ENCODE measurements at places on chromosomes 5 and 9.

- no peak for DNase-seq
These were observed 7.9 kb downstream of the SLC6A3 start for GRCh38 chr5:1437226-1437829.

- DNase-seq, result no peak
These were observed 10.4 kb upstream of the MLLT3 start for GRCh38 chr9:20632705-20633104.

DNA sequence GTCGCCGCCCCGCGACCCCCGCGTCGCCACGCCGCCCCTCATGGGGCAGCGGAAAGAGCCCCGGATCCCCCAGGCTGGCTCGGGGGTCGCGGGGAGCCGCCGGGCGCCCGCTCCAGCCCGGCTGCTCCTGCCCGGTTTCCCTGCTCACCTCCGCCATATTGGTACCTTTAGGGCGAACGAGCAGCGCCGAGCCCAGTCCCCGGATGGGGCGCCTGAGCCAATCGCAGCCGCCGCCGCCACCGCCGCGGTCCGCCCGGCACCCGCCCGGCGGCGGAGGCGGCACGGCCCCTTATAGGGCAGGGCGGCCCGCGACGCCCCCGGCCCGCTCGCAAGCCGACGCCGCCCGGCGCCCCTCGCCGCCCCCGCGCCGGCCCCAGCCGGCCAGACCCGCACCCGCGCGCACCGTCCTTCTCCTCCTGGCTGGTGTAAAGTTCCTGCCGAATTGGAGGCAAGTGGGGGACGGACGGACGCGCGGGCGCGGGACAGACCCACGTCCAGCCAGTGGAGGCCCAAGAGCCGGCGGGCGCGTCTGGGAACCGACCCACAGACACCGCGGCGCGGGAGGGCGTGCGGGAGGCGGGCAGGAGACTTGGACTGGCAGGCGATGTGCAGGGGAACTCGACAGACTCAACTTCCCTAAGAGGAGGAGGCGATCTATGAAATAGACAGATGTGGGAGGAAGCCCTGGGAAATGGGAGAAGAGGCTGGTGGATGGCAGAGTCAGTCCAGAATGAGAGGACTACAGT is at the start of gene MIER3:
Gene MIER3, minus strand, starts transcription at position 178 of the 746 bp plus-strand sequence. Its CDS starts 21 bp downstream, at position 157.
- peak; percentile 80 for DNase-seq

DNA sequence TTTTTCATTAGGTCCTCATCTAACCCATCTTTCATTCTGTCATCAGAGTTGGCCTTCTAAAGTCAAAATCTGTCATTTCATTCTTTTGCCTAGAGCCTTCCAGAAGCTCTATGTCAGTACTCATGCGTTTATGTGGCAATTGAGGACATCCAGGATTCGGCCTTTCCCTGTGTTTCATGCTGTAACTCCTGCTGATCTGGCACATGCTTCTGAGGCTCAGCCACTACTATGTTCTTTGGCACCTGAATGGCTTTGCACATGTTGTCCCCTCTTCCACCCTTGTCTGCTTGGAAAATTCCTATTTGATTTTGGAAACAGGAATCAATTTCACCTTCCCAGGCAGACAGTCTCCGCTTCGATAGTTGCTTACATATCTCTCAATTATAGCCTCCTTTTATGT is 84.9 kb downstream of the GDNF start:
- DNase-seq, result no peak

All from activated CD4-positive, alpha-beta T cell treated with anti-CD3 and anti-CD28 coated beads, Interleukin-2, amount 50 U/mL, for 48 hours (primary cell).